T-helper 17 cell (primary cell): ENCODE measurements at places on chromosomes 7 and 10.

DNA sequence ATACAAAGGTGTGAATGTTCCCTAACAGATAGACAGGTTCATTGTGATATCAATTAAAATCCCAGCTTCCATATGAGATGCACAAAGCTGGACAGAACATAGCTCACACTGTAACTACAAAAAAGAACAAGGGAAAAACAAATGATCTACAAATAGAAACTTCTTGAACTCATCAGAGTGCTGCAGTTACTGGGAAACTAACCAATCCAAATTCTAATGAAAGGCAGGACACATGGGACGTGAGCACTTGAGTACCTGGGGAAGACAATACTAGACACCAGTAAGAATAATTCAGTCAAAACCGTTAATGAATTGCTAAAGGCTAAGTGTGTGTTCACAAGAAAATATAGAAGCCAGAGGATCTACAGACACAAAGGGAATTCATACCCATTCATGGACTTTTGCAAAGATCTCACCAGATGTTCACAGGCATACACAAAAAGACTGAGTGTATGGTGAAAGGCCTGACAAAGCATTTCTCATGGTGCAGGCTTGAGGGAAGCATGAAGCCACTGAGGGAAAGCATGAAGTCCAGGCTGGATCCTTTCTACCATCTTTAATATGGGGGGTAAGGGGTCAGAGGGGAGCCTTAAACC, 7.8 kb upstream of the GPR22 start:
- DNase-seq = no peak
- peak overlapping the region; percentile 49 for H3K4me3 ChIP-seq
- H3K36me3 ChIP-seq = peaks cover 10% of the 10 kb centered on the region
- H3K4me1 ChIP-seq = peaks cover 14% of the 10 kb centered on the region

GRCh38 chr7:30019960-30020359, 6.5 kb downstream of the FKBP14 start:
- no peak for DNase-seq
- H3K4me1 ChIP-seq = peaks cover 5% of the 10 kb centered on the region
- peaks cover 2% of the 10 kb centered on the region for H3K36me3 ChIP-seq
- no peak overlapping the region for H3K27ac ChIP-seq

GRCh38 chr10:115745943-115746342, 527.1 kb downstream of the GFRA1 start:
- H3K4me3 ChIP-seq = no peak overlapping the region
- H3K27me3 ChIP-seq = no peaks in the 10 kb centered on the region
- H3K27ac ChIP-seq = no peak overlapping the region

DNA sequence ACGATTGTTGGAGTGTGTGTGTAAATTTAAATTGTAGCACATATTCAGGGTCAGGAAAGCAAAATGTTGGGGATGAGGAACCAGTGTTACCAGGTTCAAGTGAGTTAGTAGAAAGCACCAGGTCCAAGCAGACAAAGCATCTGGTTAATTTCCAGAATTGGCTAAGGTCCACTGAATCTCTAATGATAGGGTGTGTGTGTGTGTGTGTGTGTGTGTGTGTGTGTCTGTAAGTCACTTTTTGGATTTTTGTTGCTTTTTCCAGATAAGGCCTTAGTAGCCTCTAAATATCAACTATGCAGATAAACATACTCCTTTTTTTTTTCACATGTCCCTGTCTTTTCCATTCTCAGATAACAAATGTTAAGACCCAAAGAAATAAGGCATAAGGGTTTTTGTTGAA, 36.6 kb upstream of the FMC1 start:
- H3K36me3 ChIP-seq = peaks cover 9% of the 10 kb centered on the region
- DNase-seq = no peak
- H3K4me1 ChIP-seq = no peaks in the 10 kb centered on the region
- H3K27me3 ChIP-seq = no peaks in the 10 kb centered on the region
- no peak overlapping the region for H3K4me3 ChIP-seq

- H3K27ac ChIP-seq = no peak overlapping the region
- no peaks in the 10 kb centered on the region for H3K27me3 ChIP-seq
Measured at GRCh38 chr7:57653262-57653830, 203.4 kb downstream of the ZNF716 start.

GRCh38 chr7:130904031-130904757, 170.2 kb upstream of the KLF14 start:
- no peak for DNase-seq
- H3K4me3 ChIP-seq = peak overlapping the region; percentile 70
- peaks cover 68% of the 10 kb centered on the region for H3K4me1 ChIP-seq
- H3K27me3 ChIP-seq = no peaks in the 10 kb centered on the region
- H3K36me3 ChIP-seq = peaks cover 12% of the 10 kb centered on the region
- peak overlapping the region; percentile 94 for H3K27ac ChIP-seq

GRCh38 chr7:100719523-100720278, 567 bp upstream of the EPO start:
- H3K27ac ChIP-seq = no peak overlapping the region
- no peak for DNase-seq
- no peaks in the 10 kb centered on the region for H3K4me1 ChIP-seq
- no peak overlapping the region for H3K4me3 ChIP-seq
- H3K27me3 ChIP-seq = peaks cover 33% of the 10 kb centered on the region

- DNase-seq = no peak
- H3K4me1 ChIP-seq = peaks cover 22% of the 10 kb centered on the region
- H3K27ac ChIP-seq = peak overlapping the region; percentile 24
- H3K36me3 ChIP-seq = no peaks in the 10 kb centered on the region
- H3K4me3 ChIP-seq = no peak overlapping the region
Measured at GRCh38 chr10:12420530-12421120, 71.3 kb downstream of the CAMK1D start.

DNA sequence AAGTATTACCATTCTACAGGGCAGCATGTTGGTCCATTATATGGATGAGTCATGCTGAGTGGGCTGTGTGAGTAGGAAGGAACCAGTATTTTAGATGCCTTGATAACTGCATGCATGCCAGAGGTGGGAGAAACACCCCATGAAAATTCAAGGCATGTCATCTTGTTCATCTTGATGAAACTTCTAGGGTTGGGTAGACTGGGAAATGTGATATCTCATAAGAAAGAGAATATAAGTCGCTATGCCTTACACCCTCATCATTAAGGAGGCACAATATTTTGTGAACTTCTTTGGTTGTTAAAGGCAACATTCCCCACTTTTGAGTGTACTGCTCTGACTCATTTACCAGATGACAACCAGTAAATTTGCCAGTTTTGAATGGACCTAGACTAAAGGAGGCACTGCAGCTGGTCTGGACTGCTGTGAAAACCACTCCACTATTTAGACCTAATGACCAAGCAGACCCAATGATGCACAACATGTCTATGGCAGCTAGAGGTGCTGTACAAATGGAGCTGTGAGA, 48.0 kb downstream of the ZNF365 start:
- H3K4me3 ChIP-seq = no peak overlapping the region
- no peaks in the 10 kb centered on the region for H3K36me3 ChIP-seq
- H3K27me3 ChIP-seq = peaks cover 15% of the 10 kb centered on the region
- no peaks in the 10 kb centered on the region for H3K4me1 ChIP-seq

GRCh38 chr7:13042605-13043236, 355.3 kb downstream of the ARL4A start:
- no peak overlapping the region for H3K4me3 ChIP-seq
- no peak for DNase-seq
- no peaks in the 10 kb centered on the region for H3K4me1 ChIP-seq

- peak overlapping the region; percentile 75 for H3K4me3 ChIP-seq
- peak overlapping the region; percentile 95 for H3K27ac ChIP-seq
- H3K4me1 ChIP-seq = peaks cover 16% of the 10 kb centered on the region
- no peaks in the 10 kb centered on the region for H3K27me3 ChIP-seq
- no peak for DNase-seq
Measured at GRCh38 chr7:33190688-33191304, 61.4 kb downstream of the BBS9 start.

DNA sequence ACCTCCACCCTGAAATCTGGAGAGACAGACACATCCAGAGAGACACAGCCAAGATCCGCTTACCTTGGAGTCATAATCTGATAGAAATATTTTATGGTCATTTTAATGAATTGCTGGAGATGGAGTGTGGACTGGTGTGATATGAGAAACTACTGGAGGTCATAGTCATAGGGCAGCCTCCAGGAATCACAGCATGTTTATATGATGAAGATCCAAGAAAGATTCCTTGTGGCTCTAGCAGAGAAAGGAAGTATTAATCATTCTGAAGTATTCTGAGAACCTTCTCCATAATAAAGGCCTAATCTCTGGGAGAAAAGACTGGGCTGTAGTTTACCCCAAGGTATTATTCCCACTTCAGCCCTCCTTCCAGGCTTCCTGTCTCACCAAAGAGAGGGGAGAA, 38.0 kb downstream of the POLR1F start:
- H3K4me3 ChIP-seq = no peak overlapping the region
- H3K36me3 ChIP-seq = no peaks in the 10 kb centered on the region
- H3K27ac ChIP-seq = no peak overlapping the region
- peaks cover 17% of the 10 kb centered on the region for H3K27me3 ChIP-seq
- no peaks in the 10 kb centered on the region for H3K4me1 ChIP-seq

DNA sequence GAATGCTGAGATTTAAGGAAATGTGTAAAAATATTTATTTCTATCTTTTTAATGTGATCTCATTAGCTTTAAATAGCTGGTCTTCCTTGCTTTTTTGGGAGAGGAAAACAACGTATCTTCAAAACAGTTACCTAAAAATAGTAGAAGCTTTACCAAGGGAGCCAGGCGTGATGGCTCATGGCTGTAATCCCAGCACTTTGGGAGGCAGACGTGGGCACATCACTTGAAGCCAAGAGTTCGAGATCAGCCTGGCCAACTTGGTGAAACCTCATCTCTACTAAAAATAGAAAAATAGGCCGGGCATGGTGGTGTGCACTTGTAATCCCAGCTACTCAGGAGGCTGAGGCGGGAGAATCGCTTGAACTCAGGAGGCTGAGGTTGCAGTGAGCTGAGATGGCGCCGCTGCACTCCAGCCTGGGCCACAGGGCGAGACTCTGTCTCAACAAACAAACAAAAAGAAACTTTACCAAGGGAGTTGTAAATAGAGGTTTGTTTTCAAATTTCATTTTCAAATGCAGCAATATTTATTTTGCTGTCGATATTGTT, 48.4 kb upstream of the ITGB1 start:
- no peaks in the 10 kb centered on the region for H3K36me3 ChIP-seq
- DNase-seq = no peak
- peak overlapping the region; percentile 86 for H3K27ac ChIP-seq
- no peaks in the 10 kb centered on the region for H3K27me3 ChIP-seq
- peak overlapping the region; percentile 3 for H3K4me3 ChIP-seq
- H3K4me1 ChIP-seq = peaks cover 32% of the 10 kb centered on the region

- H3K36me3 ChIP-seq = peaks cover 2% of the 10 kb centered on the region
- no peaks in the 10 kb centered on the region for H3K4me1 ChIP-seq
- H3K4me3 ChIP-seq = no peak overlapping the region
- H3K27ac ChIP-seq = no peak overlapping the region
- peaks cover 16% of the 10 kb centered on the region for H3K27me3 ChIP-seq
Measured at GRCh38 chr10:125559210-125559609, 123.8 kb downstream of the TEX36 start.

- H3K27ac ChIP-seq = no peak overlapping the region
- H3K36me3 ChIP-seq = no peaks in the 10 kb centered on the region
- no peak overlapping the region for H3K4me3 ChIP-seq
- peaks cover 39% of the 10 kb centered on the region for H3K27me3 ChIP-seq
Measured at GRCh38 chr10:62907470-62908212, 91.5 kb upstream of the EGR2 start.

- H3K4me3 ChIP-seq = no peak overlapping the region
- DNase-seq = no peak
Measured at GRCh38 chr7:1409555-1409954, 49.7 kb downstream of the MICALL2 start.

DNA sequence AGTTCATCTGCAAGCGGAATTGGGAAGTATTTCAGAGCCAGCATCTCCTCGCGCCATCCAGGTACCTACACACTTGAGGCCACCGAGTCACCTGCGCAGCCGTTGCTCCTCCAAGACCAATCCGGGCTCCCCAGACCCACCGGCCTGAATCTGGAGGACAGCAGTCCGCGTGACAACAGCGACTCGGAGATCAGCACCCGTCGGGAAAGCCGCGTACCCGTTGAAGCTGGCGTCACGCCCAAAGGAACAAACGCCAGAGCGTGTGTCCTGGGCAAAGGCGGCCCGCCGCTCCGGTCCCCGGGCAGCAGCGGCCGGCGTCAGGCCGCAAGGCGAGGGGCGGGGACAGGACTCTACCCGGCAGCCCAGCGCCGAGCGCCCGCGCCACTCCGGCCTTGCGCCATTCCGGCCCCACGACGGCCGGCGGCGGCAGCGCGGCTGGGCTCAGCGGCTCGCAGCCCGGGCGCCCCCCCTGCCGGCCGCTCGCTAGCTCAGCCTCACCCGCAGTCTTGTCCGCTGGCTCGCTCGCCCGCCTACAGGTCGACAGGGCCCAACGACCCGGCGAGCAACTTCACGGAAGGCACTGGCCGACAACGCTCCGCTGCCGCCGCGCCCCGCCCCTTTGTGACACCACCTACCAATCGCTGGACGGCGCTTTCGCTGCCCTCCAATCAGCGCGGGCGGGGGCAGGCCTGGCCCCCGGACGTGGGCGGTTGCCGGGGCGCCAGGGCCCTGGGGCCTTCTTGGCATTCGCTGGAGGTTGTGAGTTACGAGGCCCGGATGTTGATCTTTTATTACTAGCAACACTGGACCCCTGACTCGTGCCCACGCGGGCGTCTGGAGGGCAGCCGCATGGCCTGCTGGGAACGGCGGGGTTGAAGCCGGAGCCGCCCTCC, at the start of gene ZFAND4:
TSS of gene ZFAND4 (minus strand) at position 592 of the 893 bp plus-strand sequence. CDS start 9,047 bp downstream, outside the sequence.
- H3K27ac ChIP-seq = peak within 1 kb of the TSS; percentile 86
- H3K36me3 ChIP-seq = peaks cover 5% of the 10 kb centered on the region
- H3K4me3 ChIP-seq = peak within 1 kb of the TSS; percentile 94
- peaks cover 31% of the 10 kb centered on the region for H3K4me1 ChIP-seq
- peak; percentile 89 for DNase-seq
- H3K27me3 ChIP-seq = no peaks in the 10 kb centered on the region

- H3K27me3 ChIP-seq = peaks cover 5% of the 10 kb centered on the region
- no peaks in the 10 kb centered on the region for H3K36me3 ChIP-seq
- no peak overlapping the region for H3K4me3 ChIP-seq
- DNase-seq = no peak
- H3K4me1 ChIP-seq = no peaks in the 10 kb centered on the region
Measured at GRCh38 chr10:3538656-3539531, 246.1 kb downstream of the KLF6 start.

DNA sequence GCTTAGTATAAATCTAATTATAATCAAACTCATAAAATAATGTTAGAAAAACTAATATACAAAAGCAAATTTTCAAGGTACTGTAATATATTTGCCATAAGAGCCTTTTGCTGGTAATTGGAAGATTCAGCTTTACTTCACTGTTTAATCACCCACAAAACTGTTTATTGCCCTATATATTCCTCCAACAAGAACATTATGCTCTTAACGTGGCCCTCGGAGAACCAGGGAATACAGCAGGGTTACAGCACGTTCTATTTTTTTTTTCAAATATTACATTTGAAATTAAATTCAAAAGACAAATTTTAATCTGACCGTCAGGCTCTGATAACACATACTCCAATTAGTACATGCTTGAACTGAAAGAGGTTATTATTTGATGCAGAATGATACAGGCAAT, 336.3 kb upstream of the LRRN3 start:
- no peaks in the 10 kb centered on the region for H3K27me3 ChIP-seq
- H3K4me1 ChIP-seq = no peaks in the 10 kb centered on the region
- H3K4me3 ChIP-seq = no peak overlapping the region
- DNase-seq = no peak

- no peaks in the 10 kb centered on the region for H3K36me3 ChIP-seq
- no peak for DNase-seq
- H3K4me3 ChIP-seq = no peak overlapping the region
Measured at GRCh38 chr7:125504848-125505247, 575.2 kb upstream of the POT1 start.
